ENCODE measurements at places on chromosomes 13 and 19.

- DNase-seq = no peak
These were observed 19.8 kb downstream of the PROZ start for GRCh38 chr13:113178070-113178895.

GRCh38 chr19:49111218-49111998, 2.8 kb upstream of the LIN7B start:
- no peak for DNase-seq

- peak; percentile 46 for DNase-seq
These were observed 67.8 kb downstream of the GADD45B start for GRCh38 chr19:2543463-2544442.

GRCh38 chr13:79307433-79307861, 98.6 kb downstream of the RBM26 start:
- no peak for DNase-seq

- peak; percentile 78 for DNase-seq
These were observed 2.3 kb upstream of the MZF1 start for GRCh38 chr19:58575183-58576041.

- DNase-seq = no peak
These were observed 192.9 kb downstream of the KLF5 start for GRCh38 chr13:73251626-73252265.

DNA sequence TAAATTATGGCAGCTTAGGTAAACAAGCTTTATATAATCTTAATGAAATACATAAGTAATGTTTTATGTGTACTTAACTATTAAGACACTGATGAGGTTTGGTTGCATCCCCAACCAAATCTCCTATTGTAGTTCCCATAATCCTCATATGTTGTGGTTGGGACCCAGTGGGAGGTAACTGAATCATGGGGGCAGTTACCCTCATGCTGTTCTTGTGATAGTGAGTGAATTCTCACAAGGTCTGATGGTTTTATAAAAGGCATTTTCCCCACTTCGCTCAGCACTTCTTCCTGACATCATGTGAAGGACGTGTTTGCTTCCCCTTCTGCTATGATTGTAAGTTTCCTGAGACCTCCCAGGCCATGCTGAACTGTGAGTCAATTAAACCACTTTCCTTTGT, 212.7 kb downstream of the DIAPH3 start:
- no peak for DNase-seq

GRCh38 chr19:41912899-41913537, 15.2 kb downstream of the ERFL start:
- no peak for DNase-seq

- no peak for DNase-seq
These were observed 652.2 kb downstream of the DACH1 start for GRCh38 chr13:71214821-71215220.

Data from stimulated activated CD4-positive, alpha-beta T cell treated with anti-CD3 and anti-CD28 coated beads, Interleukin-12 subunit alpha, Interleukin-12 subunit beta, amount 100 ng/mL, for 24 hours (primary cell).